ENCODE measurements at places on chromosomes 7 and 10. TPM values are rescaled to one million over a fixed set of nuclear protein-coding genes. Genes with fewer than 3 reads are reported as not detected.

ASB10 gene
- not detected for total RNA-seq

PNLIPRP2 gene
- total RNA-seq: not detected

STEAP2 gene
- 31.4 TPM for total RNA-seq

SH2B2 gene
- total RNA-seq: 1.8 TPM

ANXA8 gene
- 7.7 TPM for total RNA-seq

WAC gene
- 158 TPM for total RNA-seq

RPEL1 gene
- total RNA-seq: not detected

UNCX gene
- total RNA-seq: not detected

DNA sequence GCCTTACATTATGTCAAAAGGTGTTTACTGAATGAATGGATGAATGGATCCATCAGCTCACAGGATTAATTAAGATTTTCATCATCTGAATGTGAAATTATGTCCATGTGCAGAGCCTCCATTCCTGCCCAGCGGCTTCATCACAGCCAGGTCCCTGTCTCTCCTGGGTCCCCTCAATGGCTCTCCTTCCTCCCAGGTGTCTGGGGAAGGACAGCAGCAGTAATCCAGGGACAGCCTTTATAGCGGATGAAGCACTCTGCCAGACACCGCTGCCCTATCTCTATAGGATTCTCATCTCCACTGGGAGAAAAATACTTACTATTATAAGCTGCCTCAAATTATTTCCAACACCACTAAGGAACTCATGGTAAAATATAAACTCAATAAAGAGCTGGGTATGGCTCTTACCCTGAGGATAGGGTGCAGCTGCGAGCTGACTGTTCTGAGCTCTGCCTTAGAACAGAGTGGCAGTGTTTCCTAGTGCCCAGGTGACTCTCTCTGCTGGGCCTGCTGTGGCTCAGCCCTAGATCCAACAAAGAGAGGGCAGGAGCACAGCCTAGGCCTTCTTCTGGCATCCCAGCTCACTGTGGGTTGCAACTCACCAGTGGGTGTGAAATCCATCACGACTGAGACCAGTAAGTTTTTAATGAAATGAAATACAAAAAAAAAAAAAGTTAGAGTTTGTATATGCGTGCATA, 38.3 kb downstream of the GPRIN2 start:
- no peak for DNase-seq

DNA sequence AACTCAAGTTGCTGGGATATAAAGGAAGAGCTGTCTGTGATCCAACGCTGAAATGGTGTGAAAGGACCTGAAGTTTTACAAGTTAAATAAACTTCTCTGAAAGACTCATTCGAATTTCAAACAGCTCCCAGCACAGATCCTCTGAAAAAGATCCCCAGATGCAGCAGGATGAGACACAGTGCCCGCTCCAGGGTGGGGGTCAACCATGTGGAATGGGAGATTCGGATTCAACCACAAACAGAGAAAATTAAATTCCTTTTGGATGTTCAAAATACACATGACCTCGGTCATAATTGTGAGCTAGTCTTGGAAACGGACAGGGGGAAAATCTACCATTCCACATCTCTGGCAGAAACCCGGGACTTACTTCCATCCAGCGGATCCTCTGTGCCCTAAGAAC, 119.6 kb downstream of the PRKAG2 start:
- DNase-seq: no peak

DNA sequence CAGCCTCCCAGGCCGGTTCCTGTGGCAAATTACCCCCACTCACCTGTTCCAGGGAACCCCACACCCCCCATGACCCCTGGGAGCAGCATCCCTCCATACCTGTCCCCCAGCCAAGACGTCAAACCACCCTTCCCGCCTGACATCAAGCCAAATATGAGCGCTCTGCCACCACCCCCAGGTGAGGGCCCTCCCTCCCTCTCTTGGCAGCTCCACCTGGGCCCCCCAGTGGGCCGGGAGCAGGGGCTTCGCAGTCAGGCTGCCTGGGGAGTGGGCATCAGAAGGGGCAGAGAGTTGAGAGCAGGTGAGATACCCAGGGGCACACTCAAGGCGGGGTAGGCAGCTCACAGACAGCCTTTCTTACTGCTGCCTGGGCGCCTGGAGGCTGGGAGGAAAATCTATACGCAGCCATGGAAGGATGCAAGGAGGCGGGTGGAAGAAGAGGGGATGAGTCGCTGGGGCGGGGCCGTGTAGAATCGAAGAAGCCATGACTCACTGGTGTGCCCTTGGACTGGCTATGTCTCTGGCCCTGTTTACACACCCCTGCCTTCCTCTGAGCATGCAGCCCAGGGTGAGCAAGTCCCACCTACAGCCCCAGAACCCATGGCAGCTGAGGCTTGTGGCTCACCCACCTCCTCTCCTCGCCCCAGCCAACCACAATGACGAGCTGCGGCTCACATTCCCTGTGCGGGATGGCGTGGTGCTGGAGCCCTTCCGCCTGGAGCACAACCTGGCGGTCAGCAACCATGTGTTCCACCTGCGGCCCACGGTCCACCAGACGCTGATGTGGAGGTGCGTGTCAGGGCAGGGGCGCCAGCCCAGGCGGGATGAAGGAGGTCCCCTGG, 48.6 kb upstream of the PPIF start:
- DNase-seq: no peak

DNA sequence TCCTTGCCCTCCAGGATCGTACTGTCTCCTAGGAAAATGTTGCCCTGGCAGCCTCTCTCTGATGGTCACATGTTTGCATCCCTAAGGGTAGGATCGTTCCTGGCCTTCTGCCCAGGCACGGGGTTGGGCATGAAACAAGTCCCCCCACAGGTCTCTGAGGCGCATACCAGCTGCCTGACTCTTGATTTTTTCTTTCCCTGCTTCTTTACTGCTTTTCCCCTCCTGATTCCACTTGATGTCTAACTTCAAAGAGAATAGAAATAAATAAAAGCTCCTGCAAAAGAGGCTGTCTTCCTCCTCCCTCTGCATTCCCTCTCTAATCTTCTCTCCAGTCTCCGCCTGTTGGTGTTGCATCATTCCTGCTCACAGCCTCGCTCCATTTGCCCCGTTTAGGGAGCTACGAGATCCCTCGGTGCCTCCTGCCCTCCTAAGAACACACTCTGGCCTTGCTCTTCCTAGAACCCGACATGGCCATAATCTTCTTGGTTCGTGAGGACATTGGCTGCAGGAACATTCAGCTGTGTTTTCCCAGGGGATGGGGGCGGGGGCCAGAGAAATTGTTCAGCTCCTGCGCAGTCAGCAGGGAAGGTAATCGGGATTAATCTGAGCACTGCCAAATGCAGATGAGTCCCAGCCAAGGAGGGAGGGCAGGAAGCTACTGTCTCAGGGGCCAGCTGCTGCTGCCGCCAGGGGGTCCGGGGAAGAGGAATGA, 26.0 kb downstream of the LEP start:
- DNase-seq: no peak

- no peak for DNase-seq
Observed at GRCh38 chr10:100939763-100940344, 27.1 kb downstream of the SLF2 start.

- no peak for DNase-seq
Observed at GRCh38 chr10:7520507-7521485, 110.0 kb upstream of the SFMBT2 start.

- DNase-seq: no peak
Observed at GRCh38 chr10:121639416-121639815, 41.2 kb upstream of the FGFR2 start.

- no peak for DNase-seq
Observed at GRCh38 chr10:124975977-124976514, 34.1 kb downstream of the ZRANB1 start.

DNA sequence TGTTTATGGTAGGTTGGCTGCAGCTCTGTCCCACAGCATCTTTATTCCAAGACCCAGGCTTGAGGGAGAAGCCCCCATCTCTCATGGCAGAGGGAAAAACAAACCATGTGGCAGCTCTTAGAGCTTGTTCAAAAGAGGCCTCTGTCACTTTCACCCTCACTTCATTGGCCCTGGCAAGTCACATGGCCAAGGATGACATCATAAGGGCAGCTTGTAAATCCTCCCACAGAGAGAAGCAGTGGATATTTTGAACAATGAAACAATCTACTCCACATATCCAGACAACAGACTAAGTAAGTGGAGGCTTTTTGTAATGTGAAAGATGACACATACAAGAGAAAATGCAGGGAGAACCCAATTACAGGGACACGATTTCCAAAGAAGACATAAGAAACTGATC, 108.1 kb downstream of the GRID1 start:
- no peak for DNase-seq

GRCh38 chr10:28624351-28624750, 53.0 kb upstream of the BAMBI start:
- DNase-seq: no peak

DNA sequence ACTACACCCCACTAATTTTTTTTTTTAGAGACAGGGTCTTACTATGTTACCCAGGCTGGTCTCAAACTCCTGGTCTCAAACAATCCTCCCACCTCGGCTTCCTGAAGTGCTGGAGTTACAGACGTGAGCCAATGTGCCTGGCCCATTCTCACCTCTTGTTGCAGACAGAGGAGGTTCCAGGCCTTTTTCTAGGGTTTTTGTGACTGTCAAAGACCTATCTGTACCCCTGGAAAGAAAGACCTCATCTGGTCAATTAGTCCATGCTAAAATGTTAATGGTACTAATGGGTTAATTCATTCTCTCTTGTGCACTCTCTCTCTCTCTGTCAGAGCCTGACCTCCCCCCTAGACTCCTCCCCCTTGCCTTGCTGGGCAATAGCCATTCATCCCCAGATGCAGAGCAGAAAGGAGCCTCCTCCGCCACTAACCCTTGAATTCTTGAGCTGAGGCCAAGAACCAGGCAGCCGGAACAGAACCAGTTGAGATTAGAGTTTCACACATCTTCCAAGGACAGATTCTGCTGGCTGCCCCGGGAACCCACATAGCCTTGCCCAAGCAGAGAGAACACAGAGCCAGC, 209.7 kb downstream of the SKIDA1 start:
- DNase-seq: no peak

- no peak for DNase-seq
Observed at GRCh38 chr7:96786998-96787395, 77.4 kb upstream of the SEM1 start.

DNA sequence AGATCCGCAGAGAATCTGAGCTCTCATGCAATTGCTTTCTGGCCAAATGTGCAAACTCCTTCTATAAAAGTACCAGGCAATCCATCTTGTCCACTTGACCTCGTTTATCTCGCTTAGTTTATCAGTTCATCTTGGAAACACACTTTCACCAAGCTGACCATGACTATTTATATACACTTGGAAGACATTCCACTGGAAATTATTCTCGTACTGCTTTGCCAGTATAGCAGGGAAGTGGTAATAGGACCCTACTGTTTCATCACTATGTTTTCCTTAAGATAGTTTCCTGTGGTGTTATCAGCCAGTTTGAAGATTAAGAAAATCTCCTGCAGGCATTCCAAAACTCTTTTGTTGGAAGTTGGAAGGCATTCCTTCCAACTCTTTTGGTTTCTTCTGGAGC, 115.3 kb upstream of the FAM171A1 start:
- DNase-seq: no peak

DNA sequence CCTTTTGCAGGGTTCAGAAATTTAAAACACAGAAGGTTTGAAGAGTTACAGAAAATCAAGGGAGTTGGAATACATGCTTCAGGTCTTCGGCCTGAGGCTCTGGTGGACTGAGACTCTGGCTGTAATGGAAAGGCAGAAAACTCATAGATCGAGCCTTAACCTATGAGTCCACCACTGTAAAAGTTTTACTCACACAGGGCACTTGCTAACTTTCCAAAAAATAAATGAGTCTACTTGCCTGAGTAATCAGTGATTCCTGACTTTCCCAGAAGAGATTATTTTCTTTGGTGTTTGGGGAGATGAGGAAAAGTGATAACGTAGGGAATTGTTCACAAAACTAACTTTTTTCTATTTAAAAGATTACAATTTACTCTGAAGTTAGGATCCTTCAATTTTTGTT, 108.0 kb downstream of the MBL2 start:
- no peak for DNase-seq

DNA sequence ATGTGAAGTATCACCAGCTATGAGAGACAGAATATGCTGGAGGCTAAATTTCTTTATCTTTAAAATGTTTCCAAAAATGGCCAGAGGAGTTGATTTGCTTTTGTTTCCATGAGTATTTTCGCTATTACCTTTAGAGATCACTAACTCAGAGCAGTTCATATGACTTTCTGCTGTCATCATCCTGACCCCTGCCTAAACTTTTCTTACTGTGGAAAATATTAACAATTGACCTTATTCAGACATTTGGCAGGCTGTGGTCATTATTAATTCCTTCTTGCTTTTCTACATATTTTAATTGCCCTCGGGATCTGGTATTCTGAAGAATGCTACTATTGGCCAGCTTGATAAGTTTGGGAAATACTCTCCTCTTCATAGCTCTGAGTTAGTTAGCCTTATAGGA, 156.5 kb downstream of the EXOC4 start:
- no peak for DNase-seq

GRCh38 chr7:156857757-156858156, 35.2 kb downstream of the LMBR1 start:
- DNase-seq: no peak

DNA sequence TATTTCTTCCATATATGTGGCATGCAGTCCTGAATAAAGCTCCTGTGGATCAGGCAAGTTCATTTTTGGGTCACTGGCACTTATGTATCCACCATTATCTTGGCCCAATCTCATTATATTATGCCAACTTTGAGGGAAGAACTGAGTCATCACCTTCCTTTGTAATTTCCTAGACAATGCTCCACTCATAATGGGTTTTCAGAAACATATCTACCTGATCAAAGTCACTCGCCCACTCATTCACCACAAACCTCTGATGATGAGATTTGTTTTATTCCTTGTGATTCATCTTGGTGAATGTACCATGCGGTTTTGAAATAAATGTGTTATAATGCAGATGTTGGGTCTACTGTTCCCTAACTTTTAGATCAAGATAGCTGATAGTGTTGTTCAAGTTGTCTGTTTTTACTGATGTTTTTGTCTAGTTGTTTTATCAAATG, 525.8 kb downstream of the KIF20B start:
- no peak for DNase-seq

- no peak for DNase-seq
Observed at GRCh38 chr10:87739703-87740102, 78.3 kb downstream of the ATAD1 start.

DNA sequence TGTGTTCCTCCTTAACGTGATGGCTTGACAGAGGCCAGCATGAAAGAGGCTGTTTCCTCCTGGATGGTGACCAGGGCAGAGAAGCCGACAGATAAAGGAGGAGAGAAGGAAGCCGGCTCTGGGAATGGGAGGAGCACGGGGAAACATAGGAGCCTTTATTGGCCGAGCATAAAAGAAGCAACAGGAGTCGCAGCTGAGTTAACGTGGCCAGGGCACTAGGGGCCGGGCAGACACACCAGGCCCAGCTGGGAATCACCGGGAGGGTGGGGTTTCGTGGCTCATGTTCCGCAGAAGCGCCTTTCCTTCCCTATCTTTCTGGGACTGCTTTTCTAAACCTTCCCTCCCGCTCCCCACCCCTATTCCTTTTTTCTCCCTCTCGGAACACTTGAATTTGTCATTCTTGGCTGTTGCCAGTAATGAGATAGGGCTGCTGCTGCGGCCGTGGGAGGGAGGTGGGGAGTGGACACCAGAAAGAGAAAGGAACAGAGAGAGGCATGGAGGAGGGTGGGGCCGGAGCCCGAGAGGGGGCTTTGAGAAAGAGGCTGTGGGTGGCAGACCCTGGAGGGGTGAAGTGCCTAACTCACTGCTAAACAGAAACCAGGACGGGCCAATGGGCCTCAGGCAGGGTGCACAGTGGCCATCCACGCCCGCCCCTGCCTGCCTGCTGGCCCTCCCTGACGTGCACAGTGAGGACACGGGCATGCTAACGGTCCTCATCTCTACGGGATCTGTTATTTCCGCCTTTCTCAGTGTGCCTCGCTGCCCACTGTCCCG, 65.2 kb downstream of the COL13A1 start:
- DNase-seq: peak; percentile 64

- no peak for DNase-seq
Observed at GRCh38 chr7:151579644-151580043, 59.9 kb upstream of the RHEB start.
